AG04450 (cell line): ENCODE measurements at places on chromosomes 13 and 19.
A peak's percentile ranks its signal among the peaks of the same experiment; 100 is the strongest.

GRCh38 chr19:15358918-15359317, 20.7 kb downstream of the AKAP8 start:
- no peak for DNase-seq

DNA sequence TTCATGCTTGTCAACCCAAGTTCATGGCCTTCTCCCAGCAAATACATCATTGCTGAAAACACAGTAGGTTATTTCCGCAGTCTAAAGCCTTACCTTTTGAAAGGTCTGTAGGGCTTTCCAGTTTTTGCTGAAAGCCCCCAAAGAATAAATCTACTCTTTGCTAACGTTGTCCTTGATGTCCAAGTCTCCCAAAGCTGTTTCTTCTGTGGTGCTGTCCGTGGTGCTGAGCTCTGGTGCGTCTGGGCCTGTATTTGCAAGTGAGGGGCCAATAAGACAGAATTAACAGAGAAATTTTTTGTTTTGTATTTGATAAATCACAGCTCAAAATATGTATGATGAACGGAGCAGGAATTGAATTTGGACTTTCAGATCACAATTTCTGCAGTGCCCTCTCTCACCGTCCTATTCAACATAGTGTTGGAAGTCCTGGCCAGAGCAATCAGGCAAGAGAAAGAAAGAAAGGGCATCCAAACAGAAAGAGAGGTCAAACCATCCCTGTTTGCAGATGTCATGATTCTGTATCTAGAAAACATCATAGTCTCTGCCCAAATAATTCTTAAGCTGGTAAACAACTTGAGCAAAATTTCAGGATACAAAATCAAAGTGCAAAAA, 9.8 kb upstream of the LGALS16 start:
- no peak for DNase-seq

- DNase-seq = no peak
Measured at GRCh38 chr13:42969565-42970172, 22.4 kb downstream of the EPSTI1 start.

- DNase-seq = no peak
Measured at GRCh38 chr19:39710333-39710890, 6.1 kb downstream of the LGALS14 start.

GRCh38 chr19:51466723-51467122, 8.5 kb upstream of the SIGLEC8 start:
- no peak for DNase-seq

- peak; percentile 15 for DNase-seq
Measured at GRCh38 chr13:72864142-72865011, 82.4 kb downstream of the PIBF1 start.

- no peak for DNase-seq
Measured at GRCh38 chr13:39485314-39485700, 117.7 kb downstream of the LHFPL6 start.

DNA sequence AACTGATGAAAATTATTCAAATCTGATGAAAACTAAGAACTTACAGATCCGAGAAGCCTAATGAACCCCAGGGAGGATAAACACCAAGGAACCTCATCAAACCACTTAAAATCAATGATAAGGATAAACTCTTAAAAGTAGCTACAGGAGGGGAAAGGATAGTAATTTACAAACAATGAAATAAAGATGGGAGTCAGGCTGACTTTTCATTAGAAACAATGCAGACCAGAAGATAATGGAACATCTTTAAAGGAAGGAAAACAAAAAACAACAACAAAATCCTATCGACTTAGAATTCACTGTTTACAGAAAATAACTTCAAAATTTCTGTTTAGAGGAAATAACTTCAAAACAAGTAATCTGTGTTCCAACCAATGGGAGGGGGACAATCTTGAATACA, 73.4 kb downstream of the ZDHHC20 start:
- no peak for DNase-seq

DNA sequence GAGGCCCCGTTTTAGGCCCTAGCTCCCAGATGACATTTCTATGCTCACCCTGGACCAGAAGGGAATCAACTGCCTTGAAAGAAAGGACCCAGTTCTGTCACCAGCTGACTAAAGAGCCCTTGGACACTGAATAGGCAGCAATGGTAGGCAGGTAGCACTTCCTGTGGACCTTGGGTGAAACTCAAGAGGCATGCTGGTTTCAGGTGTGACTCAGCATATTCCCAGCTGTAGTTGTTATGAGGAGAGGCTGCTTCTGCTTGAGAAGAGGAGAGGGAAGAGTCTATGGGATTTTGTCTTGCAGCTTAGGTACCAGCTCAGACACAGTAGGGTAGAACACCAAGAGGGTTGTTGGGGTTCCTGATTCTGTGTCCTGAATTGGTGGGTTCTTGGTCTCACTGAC, 37.9 kb upstream of the HTR2A start:
- no peak for DNase-seq

- no peak for DNase-seq
Measured at GRCh38 chr13:59261928-59262488, 901.7 kb downstream of the DIAPH3 start.
